ENCODE measurements at places on chromosomes 4 and X.

GRCh38 chr4:106208481-106209460, 107.2 kb downstream of the TBCK start:
- no peak for DNase-seq

DNA sequence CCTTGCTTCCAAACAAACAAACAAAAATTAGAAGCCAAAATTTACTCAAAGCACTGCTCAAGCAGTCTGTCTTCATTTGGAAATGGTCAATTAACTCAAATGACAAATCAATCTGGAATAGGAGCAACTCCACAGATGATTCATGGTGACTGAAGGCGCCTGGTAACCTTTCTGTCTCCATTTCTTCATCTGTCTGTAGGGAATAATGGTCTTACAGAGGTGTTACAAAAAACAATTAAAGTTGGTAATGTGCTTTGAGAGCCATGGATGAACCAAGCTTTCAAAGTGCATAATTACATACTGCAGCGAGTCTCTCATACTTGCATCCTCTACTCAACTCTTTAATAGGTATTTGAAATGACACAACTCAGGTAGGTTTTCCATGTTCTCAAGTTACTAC, 38.3 kb upstream of the STAG2 start:
- DNase-seq, result no peak

DNA sequence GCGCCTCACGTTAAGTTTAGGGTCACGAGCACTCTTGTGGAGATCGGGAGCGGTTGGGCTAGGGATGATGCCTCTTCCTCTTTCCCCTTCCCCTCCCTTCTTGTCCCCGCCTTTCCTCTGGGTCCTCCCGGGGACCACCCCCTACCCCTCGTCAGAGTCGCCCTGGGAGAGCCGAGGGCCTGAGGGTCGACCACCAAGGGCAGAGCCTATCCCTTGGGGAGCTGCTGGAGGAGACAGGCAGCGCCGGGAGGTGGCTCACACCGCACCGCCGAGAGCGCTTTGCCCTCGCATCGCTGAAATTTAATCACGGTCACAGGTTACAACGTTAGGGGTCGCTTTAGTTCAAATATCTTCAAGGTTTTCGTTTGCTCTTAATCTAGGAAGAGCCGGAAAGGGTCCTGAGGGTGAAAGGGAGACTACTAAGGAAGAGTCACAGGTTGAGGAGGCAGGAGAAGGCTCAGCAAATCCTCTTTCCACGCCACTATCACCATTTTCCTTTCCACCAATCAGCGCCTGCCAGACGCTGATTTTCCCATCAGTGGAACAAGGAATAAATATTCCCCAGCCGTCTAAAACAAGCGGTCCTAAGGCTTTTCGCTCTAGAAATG, 528 bp upstream of the SNCA start:
- DNase-seq, result no peak

GRCh38 chr4:99054428-99054994, 34.1 kb downstream of the ADH5 start:
- DNase-seq, result no peak

GRCh38 chr4:22237155-22237751, 278.6 kb downstream of the ADGRA3 start:
- DNase-seq, result no peak

DNA sequence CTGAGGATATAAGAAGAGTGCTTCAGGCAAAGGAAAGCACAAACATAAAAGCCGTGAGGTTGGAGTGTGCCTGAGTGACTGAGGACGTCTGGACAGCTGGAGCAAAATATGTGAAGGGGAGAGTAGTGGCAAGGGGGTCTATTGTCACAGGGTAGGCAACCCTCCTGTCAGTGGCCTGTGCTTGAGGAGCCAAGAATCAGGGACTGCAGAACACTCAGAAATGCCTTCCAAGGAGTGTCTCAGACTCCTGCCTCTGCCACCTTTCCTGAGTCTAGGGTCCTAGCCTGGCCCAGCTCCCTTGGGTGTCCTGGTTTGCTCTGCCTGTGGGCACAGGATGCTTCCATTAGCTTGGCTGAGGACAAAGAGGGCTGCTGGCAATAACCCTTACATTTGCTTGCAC, 152.5 kb upstream of the PJA1 start:
- no peak for DNase-seq

All from NCI-H2171 (cell line).